ENCODE measurements at places on chromosomes 4 and X. TPM values are rescaled to one million over a fixed set of nuclear protein-coding genes. Genes with fewer than 3 reads are reported as not detected.

DNA sequence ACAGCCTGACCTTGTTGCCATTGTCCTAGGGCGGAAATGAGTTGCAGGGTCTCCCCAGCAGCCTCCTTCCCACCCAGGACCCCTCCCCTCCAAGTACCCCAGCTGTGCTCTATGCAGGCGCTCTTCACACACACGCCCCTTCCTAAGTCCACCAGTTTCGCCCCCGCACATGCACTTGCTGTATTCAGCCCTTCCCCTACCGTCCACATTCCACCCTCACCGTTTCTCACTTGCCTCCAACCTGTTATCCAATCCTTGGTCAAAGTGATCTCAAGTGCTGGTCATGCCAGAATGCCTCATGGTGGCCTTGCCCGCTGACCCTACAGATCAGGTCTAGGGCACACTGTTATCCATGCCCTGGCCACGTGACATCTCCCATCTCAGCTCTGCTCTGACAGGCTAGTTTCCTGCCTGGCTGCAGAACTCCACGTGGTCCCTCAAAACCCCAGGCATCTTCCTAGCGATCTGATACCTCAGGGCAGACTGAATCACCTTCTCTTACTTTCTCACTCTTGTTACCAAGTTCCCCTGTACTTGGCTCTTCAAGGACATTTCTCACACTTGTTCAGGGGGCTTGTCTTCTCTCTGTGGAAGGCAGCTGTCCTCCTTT lies 39.7 kb downstream of the NSG1 start:
- DNase-seq, result no peak

The GIMD1 gene
- total RNA-seq, result not detected

The MTNR1A gene
- not detected for total RNA-seq

GRCh38 chr4:147958489-147959065 lies 226.7 kb downstream of the ARHGAP10 start:
- no peak for DNase-seq

GRCh38 chr4:173057442-173057841 lies 111.2 kb upstream of the GALNT7 start:
- no peak for DNase-seq

The NWD2 gene
- 0.17 TPM for total RNA-seq

The COL25A1 gene
- total RNA-seq, result 1.1 TPM

DNA sequence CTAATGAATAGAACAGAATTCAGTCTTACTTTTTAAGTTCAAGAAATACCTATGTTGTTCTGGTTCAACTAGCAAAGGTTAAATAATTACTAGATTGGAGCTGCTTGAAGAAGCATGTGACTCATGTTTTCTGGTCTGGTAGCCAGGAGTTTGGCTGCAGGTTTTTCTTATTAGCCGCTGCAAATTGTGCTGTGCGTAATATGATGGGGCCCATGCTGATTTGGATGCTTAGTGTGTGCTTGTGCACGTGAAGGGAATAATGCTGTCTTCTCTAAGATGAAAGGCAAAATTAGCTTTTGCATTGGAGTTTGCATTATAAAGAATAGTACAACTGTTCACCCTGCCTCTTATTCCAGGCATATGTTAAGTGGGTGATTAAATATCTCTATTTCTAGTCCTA lies 219.6 kb downstream of the SNCA start:
- DNase-seq, result no peak

- DNase-seq, result no peak
Measured at GRCh38 chr4:182185491-182185890, 57.7 kb upstream of the TENM3 start.

DNA sequence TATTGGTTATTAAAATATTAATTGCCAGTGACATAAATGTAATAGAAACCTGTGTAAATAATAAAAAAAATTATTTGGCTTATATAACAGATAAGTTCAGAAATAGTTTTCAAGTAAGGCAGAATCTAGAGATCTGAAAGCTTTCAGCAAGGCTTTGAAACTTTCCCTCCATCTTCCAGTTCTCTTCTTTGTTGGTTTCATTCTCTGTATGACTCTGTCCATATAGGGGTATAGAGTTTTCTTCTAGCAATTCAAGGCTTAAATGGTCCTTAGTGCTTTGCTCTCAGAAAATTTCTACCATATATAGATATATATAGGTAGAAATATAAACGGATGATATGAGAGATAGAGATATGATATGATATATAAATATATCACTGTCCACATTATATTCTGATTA lies 160.5 kb upstream of the GABRA2 start:
- no peak for DNase-seq

GRCh38 chrX:134183665-134184064 lies 53.3 kb upstream of the CCDC160 start:
- no peak for DNase-seq

The RGN gene
- total RNA-seq, result 2.7 TPM

The VBP1 gene
- 64.4 TPM for total RNA-seq

- DNase-seq, result no peak
Measured at GRCh38 chrX:97446298-97446882, 562.7 kb downstream of the RPA4 start.

- no peak for DNase-seq
Measured at GRCh38 chrX:10990976-10991375, 120.2 kb upstream of the HCCS start.

- DNase-seq, result no peak
Measured at GRCh38 chrX:127459790-127460189, 592.4 kb downstream of the ACTRT1 start.

The ZCCHC12 gene
- total RNA-seq, result 22.7 TPM

DNA sequence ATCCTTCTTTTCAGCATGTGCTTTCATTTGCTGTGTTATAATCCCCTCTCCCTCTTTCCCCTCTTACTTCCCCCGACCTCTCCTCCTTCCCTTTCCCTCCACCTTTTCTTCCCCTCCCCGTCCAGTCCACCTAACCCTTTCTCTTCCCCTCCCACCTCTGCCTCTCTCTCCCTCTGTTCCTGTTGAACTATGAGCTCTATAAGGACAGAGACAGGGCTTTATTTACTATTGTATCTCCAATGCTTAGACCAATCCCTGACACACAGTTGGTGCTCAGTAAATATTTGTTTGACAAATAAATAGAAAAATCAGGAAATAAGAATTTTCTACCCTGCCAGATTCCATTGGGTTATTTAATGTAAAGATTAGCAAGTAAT lies 60.8 kb downstream of the EGF start:
- no peak for DNase-seq

The CSAG2 gene
- total RNA-seq, result not detected

DNA sequence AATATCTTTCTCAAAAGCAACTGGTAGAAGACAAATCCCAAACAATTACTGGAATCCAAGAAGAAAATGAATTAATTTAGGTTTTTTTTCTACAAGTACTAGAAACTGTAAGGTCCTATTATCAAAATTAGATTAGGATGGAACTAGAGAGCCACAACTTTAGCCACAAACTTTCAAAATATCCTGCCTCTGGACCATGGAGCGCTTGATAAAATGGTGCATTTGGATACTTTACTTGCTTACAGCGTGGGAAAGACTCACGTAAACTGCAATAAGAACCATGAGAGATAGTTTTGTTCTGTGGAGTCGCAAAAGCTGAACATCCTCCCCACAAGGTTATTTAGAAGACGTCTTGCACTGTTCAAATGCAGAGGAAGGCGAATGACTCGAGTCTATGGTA lies at the start of gene DCAF8L2:
Gene DCAF8L2, plus strand, starts transcription at position 301 of the 400 bp plus-strand sequence. CDS start 156,552 bp downstream, outside the sequence.
- no peak for DNase-seq

The LSM6 gene
- total RNA-seq, result 28.6 TPM

- DNase-seq, result no peak
Measured at GRCh38 chrX:52933976-52934703, 24.2 kb downstream of the FAM156A start.

DNA sequence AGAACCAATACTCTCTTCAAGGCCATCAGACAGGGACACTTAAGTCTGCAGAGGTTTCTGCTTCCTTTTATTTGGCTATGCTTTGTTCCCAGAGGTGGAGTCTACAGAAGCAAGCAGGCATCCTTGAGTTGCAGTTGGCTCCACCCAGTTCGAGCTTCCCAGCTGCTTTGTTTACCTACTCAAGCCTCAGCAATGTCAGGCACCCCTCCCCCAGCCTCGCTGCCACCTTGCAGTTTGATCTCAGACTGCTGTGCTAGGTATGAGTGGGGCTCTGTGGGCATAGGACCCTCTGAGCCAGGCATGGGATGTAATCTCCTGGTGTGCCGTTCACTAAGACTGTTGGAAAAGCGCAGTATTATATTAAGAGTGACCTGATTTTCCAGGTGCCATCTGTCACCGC lies 12.6 kb upstream of the UGT2B15 start:
- no peak for DNase-seq

DNA sequence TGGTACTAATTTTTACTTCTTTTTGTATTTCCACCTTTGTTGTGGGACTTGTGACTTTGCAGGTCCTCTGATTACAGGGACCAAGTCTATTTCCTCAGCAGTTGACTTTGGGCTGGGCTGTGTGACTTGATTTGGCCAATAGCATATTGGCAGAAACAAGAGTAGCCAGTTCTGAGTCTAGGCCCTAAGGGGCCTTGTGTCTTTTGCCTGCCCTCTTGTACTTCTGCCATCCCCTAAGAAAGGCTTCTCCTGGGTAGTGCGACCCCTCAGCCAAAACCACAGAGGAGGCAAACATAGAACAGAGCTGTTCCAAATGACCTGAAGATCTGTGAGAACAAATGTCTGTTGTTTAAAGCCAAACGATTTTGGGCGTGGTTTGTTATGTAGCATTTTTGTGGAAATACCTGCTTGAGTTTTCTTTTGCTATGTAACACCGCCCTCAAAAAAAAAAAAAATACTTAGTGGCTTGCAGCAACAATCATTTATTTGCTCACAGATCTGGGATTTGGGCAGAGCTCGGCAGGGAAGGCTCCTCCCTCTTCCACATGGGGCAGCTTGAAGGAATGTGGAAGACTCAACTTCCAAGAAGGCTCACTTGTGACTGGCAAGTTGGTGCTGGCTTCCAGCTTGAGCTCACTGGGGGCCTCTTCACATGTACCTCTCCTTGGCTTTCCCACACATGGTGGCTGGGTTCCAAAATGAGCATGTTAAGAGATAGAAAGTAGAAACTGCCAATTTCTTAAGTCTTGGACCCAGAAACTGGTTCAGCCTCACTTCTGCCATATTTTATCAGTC lies 423.0 kb upstream of the CNKSR2 start:
- DNase-seq, result no peak

The CXorf65 gene
- not detected for total RNA-seq

The FRG1 gene
- 46.0 TPM for total RNA-seq

DNA sequence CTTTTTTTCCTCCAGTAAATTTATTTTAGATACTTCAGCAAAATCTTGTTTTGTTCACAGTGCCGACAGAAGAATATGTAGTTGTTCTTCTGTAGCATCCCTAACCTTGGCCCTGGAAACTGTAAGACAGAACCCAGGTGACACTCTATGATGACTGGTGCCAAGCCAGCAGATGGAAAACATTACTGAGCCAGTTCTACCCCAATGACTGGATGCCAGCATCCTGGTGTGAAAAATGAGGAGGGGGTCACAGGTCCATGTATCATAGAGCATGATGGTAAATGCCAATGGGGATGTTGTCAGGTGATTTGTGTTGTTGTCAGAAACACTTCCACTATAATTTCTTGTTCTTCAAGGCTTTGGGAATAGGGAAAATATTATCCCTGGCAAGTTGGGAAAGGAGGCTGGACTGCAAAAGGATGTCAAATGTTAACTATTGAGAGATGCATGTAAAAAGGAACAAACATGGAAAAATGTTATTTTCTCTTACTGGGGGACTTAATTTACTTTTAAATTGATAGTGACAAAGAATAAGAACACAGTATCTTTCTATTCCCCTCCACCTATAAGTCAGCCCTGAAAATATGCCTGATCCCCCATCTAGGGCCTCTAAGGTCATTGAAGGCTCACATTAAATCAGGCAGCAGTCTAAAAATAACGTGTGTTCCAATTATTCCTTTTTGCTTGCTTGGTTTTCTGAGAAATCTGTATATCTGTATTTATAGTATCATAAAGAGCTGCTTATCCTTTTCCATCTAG lies 159.8 kb downstream of the RASL11B start:
- DNase-seq, result no peak

The F11 gene
- total RNA-seq, result not detected

The DOCK11 gene
- total RNA-seq, result 53.1 TPM

- DNase-seq, result no peak
Measured at GRCh38 chrX:128653524-128654060, 601.4 kb upstream of the ACTRT1 start.

DNA sequence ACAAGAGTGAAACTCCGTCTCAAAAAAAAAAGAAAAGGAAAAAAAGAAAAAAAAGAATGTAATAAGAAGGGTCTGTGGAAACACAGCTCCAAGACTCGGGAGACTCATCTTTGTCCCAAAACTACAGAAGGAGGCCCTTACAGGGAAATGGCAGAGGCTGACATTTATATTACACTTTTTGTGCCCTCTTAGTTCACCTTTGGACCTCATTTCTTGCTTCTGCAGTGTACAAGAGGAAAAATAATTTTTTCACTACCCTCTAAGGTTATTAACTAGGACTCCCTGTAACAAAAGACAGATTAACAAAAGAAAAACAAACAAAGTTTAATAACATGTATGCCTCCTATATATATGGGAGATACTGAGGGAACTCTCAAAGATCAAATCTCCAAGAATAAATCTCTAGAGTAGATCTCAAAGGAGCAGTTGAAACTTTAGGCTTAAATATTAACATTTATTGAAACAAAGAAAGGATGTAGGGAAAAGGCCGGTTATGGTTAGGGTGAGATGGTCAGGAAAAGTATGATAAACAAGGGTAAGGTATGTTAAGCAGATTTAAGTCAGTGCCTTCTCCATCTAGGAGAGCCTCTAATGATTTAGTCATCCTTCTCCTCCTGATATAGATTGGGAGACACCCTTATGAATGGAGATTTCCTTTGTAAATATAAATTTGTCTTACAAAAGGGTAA lies 121.3 kb upstream of the JADE1 start:
- DNase-seq, result no peak

- no peak for DNase-seq
Measured at GRCh38 chr4:80237992-80238391, 28.5 kb upstream of the FGF5 start.

GRCh38 chr4:81498551-81499099 lies 26.9 kb upstream of the RASGEF1B start:
- DNase-seq, result no peak

DNA sequence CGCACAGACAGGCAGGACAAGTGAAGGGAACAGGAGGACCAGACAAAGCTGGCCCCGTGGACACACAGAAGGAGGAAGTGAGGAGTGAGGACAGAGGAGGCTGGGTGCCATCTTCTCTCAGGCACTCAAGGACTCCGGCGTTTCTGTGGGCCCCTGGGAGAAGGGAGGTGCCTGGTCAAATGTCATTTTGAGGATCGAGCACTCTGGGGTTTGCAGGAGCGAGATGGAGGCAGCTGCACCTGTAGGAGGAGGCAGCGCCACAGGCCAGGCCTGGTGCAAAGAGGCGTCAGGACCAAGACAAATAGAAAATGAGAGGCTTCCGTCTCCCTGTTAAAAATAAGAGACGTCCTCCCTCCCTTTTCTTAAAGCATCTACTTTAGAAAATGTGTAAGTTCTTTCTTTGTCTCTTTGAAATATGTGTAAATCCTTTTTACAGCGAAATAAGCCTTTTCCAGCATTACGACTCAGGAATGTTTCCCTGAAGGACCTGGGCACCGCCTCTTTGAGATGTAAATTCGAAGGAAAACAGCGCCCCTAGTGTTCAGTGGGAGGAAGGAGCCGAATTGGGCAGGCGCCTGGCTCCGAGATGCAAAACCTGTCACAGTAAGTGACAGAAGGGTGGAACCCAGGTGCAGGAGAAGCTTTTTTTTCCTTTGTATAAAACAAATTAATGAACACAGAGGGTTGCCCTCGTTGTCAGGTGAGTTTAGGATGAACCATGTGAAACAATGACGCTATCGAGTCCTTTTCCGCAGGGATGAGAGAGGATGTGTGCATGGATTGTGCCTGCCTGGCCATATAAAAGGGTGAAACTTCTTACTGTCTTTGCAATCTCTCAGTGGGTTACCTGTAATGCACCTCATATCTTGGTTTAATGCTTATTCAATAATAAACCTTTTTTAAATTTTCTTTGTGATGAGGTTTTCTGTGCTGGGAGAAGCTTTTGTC lies 1.4 kb upstream of the C4orf50 start:
- peak; percentile 71 for DNase-seq

The CFAP47 gene
- total RNA-seq, result 0.17 TPM

Measured in glutamatergic neuron (in vitro differentiated cells).